Tibial nerve (tissue), 4 donors: ENCODE measurements at places on chromosomes 3 and 15.

DNA sequence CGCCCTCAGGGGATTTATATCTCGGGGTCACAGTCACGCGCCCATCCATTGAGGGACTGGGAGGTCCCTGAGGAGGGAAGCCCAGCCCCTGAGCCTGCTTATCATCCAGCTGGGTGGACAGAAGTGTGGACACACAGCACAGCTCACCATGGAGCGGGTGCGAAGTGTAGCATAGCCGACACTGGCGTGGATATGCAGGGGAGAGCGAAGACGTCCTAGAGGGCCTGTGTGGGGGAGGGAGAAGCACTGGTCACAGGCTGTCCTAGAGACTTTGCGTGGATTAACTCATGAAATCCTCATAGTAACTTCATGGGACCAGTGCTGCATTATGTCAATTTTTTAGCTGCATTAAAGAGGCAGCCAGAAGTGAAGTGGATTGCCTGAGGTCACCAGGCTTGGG lies 26.1 kb upstream of the PLXND1 start:
- DNase-seq: no peak

DNA sequence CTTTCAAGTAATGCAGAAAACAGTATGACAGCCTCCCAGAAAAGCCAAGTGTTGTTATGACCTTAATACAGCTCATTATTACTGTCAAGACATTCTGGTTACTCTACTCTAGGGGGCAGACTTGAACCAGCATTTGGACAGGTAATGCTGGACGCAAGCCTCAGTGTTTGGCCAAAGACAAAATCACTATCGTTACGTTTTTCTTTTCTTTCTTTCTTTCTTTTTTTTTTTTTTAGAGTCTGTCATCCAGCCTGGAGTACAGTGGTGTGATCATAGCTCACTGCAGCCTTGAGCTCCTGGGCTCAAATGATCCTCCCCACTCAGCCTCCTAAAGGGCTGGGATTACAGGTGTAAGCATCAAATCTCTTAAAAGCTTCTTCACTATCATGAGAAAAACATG lies 29.4 kb upstream of the TMEM45A start:
- DNase-seq: peak; percentile 51

- no peak for DNase-seq
Measured at GRCh38 chr3:84073664-84074063, 885.1 kb upstream of the CADM2 start.

DNA sequence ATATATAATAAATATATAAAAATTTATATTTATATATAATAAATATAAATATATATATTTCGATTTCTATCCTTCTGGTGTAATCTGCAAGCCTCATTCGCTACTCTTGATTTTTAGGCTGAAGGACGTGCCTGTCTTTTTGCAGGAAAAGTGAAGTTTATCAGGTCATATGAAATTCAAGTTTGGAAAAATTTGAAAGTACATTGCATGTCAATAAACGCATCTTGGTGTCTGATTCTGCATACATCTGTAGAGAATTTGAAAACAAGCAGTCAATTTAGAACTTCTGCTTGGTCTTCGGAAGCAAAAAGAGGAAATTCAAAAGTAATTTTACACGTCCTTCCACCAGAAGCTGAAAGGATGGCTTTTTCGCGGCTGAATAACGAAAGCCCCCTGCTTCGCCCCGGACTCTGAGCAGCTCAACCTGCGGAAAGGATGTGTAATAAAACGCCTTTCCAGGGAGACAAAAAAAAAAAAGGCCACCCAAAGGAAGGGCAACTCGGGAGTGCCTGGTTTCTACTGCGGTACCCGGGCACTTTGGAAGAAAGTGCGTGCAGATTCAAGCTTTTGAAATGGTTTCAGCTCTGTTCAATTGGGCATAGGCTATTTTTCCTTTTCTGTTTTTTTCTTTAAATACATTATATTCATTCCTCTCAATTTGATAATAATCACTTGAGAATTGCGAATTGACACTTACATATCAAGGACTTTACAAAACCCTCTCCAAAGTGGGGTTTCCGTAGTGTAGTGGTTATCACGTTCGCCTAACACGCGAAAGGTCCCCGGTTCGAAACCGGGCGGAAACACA lies 1.5 kb upstream of the MYNN start:
- peak; percentile 31 for DNase-seq

GRCh38 chr3:46324036-46324435 lies 29.9 kb upstream of the CCR2 start:
- no peak for DNase-seq

DNA sequence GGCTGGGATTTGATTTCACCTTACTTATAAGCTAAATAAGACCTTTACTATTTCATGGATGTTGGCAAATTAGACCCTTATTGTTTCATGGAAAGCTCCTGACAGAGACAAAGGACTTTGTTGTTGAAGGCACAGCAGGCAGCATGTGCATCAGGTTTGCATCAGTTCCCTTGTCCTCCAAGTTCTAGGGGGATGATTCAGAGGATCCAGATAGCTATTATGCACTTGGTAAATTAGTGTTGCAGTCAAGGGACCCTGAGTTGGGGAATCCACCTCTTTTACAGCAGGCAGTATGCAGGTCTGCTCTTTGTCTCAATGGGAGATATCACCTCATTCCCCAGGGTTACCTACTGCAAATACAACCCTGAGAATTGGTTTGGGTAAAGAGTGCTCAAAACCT lies 131.4 kb upstream of the IGSF10 start:
- no peak for DNase-seq

- no peak for DNase-seq
Measured at GRCh38 chr3:28544236-28544635, 195.6 kb upstream of the AZI2 start.

DNA sequence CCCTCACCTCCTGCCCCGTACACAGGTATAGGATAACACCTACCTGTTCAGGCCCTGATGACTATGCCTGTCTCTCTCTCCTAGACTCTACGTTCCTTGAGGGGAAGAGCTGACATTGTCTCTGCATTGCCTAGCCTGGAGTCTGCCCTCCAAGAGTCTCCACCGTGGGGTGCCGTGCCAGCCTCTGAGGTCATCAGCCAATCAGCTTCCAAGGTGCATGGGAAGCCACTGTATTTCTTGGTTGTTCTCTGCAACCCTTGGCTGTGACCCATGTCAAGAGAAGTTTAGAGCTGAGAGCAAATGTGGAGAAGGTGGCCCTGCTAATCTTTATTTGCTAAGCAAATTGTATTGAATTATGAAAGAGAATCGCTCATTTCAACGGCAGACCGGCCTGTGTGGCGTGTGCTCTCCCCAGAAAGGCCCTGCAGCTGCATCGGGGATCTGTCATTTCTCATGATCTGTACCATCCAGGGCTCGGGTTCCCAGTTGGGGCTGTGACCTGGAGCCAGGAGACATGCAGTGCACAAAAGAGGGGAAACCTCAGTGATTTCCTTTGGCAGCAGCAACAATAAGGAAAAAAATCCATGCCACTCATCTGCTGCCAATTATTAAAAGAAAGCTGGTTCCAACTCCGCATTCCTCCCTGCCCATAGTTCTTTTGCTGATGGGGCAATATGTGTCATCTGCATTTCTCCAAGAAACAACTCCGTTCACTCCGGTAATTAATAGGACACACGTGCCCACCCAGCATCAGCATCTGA lies 182.2 kb downstream of the MEGF11 start:
- no peak for DNase-seq

DNA sequence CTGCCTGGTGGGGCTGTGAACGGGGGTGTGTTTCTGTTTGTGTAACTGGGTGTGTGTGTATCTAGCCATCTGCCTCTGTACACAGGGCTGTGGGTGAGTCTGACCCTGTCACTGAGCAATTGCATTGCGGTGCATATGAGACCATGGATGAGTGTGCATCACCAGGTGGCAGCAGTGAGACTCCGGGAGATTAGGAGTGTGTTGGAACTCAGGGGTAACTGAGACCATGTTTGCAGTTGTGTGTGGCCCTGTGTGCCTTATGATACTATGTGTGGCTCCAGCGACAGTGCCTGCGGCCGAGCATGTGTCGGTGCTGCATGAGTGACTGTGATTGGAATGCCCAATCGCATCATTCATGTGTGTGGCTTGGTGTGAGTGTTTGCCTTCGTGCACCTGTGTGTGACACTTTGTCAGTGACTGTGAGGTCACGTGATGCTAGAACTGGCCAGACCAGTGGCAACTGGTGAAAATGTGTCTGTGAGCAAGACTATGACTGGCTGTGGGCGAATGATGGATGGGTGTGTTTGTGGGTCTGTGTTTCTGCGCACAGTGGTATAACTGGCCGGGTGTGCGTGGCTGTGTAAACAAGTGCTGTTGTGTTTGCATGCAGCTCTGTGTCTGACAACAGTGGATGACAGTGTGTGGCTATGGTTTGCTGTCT lies 14.0 kb downstream of the VILL start:
- DNase-seq: peak; percentile 94

- no peak for DNase-seq
Measured at GRCh38 chr3:129617381-129618185, 11.1 kb upstream of the PLXND1 start.
